ENCODE measurements at places on chromosomes 5 and 9. TPM values are rescaled to one million over a fixed set of nuclear protein-coding genes. Genes with fewer than 3 reads are reported as not detected.

DNA sequence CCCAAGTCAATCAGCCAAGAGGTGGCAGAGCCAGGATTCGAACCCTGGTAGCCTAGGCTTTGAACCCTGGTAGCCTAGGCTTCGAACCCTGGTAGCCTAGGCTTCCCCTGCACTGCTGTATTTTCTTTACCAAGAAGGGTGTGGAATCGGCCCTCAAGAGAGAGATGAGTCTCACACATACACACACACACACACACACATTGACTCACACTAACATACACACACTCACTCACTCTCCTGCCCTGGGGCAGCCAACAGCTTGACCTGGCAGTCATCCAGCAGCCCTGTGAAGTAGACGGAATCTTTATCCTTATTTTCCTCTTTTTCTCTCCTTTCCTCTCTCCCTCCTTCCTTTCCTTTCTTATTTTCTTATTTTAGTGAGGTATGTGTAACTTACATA lies 55.4 kb upstream of the RPL26L1 start:
- DNase-seq = no peak

DNA sequence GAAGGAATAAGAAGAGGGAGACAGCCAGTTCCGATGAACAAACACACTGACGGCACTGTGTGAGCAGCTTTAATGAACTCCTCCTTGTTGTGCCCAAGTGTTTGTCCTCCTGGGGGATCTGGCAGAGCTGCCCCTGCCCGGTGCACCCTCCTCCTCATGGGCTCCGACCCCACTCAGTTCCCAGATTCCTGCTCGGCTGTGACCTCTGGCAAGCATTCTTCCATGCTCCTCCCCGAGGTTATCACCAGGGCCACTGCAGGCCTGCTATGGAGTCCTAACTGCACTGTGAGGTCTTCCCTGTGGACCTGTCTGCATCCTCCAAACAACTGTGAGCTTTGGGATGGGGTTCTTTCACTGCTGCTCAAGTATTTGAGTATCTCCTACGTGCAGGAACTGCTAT lies 142.2 kb downstream of the DCP2 start:
- no peak for DNase-seq

DNA sequence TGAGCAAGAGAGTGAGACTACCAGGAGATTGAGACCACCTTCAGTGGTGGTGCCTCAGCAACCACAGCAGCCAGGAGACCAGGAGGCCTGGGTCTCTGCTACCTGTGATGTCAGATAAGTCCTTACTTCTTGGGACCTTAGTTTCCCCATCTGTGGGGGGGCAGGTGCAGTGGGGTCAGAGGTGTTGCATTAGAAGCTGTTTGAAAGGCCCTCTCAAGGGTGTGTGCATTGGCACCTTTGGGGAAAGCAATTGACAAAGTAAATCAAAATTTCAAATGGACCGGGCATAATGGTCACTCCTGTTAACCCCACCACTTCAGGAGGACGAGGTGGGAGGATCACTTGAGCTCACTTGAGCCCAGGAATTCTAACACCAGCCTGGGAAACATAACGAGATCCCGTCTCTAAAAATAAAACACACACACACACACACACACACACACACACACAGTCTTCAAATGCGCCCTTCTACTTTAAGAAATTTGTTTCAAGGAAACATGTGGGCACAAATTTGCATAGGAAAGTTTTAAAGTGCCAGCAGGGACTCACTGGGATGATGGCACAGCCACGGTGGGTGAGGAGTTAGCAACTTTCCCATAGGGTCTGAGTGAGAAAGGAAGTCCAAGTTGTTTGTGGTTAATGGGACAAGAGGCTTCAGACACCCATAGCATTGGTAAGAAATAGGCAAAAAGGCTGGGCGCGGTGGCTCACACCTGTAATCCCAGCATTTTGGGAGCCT lies 1.3 kb upstream of the AK1 start:
- no peak for DNase-seq

The ORM2 gene
- not detected for total RNA-seq

The AQP7 gene
- 74.9 TPM for total RNA-seq

- no peak for DNase-seq
Observed at GRCh38 chr5:35009019-35009418, 38.7 kb downstream of the AGXT2 start.

The PKD2L2 gene
- not detected for total RNA-seq

- no peak for DNase-seq
Observed at GRCh38 chr5:147040856-147041255, 162.3 kb upstream of the PPP2R2B start.

GRCh38 chr9:77251050-77251449 lies 73.7 kb downstream of the VPS13A start:
- DNase-seq = no peak

DNA sequence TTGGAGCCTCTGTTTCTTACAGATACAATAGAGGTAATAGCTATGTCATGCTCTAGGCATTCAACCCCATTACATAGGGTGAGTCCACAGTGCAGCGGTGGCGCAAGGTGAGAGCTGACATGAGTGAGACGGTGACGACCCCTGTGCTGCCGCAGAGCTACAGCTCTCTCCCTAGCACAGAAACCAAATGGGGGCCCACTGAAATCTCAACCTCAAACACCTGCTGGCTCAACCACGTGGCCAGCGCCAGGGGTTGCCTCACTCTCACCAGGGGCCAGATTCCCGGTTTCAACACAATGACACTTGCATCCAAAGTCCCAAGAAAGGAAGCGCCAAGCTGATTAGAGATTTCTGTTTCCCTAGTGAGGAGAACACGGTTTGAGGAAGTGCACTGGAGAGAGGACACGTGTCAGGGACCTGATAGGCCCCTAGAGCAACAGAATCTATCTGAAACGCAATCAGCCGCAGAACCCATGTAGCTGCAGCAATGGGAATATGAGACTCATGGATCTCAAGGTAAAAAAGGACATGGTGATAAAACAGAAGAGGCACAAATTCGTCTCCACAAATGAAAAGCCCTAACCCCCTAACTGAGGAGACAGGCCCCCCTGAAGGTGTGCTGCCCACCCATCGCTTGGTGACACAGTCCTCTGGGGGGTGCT lies 114.3 kb downstream of the CRB2 start:
- no peak for DNase-seq

DNA sequence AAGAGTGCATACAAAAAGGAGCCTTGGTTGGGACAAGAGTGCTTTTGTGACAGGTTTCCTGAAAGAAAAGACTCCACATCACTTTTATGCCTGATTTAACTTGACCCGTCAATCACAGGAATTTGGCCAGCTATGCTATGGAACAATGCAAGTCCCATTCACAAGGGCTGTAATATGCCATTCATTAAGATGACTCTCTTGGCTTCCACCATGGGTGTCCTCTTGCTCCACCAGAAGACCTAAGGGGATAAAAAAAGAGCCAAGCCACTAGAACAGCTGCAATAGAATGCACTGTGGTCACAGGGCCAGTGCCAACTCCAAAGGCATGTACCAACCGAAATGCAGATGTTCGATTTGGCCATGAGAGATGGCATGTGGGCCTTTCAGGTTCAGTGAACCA lies 480.1 kb upstream of the MPDZ start:
- no peak for DNase-seq

GRCh38 chr5:57804505-57804904 lies 321.9 kb upstream of the ACTBL2 start:
- no peak for DNase-seq

GRCh38 chr5:9776525-9776924 lies 146.4 kb upstream of the TAS2R1 start:
- DNase-seq = no peak

The PSAT1 gene
- total RNA-seq = 0.31 TPM

DNA sequence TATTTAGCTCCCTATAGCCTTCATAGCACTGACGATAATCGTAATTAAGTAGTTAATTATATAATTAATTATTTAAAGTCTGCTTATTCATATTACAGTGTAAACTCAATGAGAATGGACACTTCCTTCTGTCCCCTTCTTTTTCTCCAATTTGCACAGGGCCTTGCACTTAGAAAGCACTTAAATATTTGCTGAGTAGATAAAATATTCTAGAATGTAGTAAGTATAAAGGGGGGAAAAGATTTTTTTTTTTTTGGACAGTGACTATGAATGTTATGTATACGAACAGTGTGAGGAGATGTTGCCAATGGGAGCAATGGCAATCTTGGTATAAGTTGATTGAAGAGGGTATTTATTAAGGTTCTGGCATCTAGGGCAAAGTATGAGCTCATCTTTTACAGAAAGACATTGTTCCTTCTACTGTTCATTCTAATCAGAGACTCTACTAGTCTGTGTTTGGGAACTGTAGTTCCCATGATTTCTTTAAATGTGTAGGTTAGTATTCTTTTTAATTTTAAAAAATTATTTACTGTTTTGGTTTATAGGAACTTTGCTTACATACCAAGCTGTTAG lies 49.4 kb downstream of the YTHDC2 start:
- no peak for DNase-seq

The SOHLH1 gene
- total RNA-seq = not detected

DNA sequence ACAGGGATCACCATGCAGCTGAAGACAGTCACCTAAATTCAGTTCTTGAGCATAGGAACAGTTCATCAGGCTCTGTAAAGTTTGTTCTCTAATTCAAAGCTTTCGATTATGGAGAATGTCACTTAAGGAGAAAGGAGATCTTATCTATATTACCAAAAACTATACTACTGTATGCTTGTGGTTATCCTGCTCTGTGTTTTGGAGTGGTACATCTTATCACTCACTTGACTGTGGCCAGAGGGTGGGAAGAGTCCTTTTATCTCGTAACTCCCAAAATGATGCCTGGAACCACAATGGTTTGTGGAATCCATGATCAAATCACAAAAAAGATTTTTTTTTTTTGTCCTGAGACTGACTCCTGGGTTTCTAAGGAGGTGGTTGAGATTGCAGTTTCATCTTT lies 230.7 kb downstream of the COMMD10 start:
- DNase-seq = no peak

GRCh38 chr5:72410688-72411295 lies 90.6 kb downstream of the PTCD2 start:
- DNase-seq = no peak

DNA sequence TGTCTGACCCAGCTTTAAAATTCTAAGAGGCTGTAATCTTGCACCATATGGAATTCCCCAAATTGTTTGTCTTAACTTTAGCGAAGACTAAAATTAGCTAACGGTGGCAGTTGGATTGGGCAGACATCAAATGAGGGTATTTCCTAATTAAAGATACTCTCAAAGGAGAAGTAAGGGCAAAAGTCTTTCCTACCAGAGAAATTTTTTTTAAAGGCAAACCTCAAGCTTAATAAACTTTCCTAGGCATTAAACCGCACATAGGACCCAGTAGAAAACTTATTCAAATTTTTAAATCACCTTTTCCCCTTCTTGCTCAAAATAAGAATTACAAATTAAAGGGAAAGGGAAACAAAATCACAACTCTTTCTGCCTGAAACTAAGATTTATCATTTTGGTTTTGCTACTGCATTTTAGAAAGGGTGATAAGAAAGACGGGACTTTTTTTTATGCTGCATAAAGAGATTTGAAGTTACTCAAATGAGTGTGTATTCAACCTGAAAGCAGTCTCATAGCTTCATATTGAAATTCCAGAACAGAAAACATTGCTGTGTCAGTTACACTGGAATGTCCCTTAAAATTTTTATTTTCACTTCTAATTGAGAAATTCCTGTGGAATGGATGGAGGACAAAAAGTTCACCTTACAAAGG lies 189.1 kb upstream of the PTGER4 start:
- DNase-seq = no peak

DNA sequence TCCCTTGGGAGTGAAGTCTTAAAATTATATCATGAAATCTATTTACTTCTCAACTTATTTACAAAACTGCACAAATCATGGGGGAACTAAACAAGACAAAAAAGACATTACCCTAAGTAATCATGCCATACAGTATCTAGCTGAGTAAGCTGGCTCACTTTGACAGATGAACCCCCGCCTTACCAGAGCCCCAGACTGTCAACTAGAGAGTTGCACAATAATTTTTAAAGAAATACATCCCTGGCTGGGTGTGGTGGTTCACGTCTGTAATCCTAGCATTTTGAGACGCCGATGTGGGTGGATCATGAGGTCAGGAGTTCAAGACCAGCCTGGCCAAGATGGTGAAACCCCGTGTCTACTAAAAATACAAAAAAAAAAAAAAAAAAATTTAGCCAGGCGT lies 62.3 kb downstream of the LPAR1 start:
- DNase-seq = no peak

DNA sequence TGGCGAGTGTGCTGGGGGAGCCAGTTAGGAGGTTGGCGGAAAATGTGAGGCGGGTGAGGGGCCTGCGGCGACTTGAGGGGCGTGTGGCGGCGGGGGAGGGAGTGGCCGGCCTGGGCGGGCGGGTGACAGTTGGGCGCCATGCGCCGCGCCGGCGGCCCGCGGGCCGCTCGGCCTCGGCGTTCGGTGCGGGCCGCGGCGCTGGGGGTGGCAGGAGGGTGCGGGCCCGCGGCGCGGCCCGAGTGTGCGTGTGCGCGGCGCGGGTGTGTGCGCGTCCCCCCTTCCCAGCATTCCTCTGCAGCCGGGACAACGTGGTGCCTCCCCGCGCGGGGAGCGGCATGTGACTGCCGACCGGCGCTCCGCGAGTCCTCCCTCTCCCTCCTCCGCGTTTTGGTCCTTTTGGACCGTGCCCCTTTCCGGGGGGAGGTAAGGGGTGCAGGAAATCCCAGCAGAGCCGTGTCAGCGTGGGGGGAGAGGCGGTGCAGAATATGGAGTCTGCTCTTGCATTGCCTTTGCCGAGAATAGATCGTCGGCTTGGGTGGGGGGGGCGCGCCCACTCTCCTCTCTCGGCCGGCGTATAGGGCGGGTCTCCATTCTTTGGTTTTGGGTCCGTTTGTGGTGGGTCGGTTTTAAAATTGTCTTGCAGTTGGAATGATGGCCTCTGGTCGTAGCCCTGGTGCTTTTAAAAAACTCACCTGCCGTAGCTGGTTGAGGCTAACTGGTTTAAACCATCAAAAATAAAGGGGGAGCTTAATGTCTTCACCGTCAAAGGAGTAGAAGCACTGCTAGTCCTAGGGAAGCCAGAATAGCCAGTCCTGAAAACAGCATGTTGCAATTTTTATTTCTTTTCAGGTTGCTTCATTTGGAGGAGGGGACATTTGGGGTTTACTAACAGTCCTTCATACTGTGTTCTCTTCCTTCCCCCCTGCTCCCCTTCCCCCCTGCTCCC lies 2.0 kb downstream of the LARP1 start:
- no peak for DNase-seq

GRCh38 chr9:124512806-124513204 lies 5.6 kb upstream of the NR5A1 start:
- no peak for DNase-seq

DNA sequence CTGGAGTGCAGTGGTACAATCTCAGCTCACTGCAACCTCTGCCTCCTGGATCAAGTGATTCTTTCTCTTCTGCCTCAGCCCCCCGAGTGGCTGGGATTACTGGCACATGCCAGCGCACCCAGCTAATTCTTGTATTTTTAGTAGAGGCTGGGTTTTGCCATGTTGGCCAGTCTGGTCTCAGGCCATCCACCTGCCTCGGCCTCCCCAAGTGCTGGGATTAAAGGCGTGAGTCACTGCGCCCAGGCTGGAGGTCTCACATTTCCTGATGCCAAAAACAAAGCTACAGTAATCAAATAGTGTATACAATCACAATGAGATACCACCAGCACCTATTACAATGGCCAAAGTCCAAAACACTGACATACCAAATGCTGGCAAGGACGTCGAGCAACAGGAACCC lies 51.1 kb downstream of the TTLL11 start:
- DNase-seq = no peak
